ENCODE measurements at places on chromosomes 5 and 9.

DNA sequence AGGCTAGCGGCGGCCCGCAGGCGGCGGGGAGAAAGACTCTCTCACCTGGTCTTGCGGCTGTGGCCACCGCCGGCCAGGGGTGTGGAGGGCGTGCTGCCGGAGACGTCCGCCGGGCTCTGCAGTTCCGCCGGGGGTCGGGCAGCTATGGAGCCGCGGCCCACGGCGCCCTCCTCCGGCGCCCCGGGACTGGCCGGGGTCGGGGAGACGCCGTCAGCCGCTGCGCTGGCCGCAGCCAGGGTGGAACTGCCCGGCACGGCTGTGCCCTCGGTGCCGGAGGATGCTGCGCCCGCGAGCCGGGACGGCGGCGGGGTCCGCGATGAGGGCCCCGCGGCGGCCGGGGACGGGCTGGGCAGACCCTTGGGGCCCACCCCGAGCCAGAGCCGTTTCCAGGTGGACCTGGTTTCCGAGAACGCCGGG lies 253 bp downstream of the SLC12A2 start:
- DNase-seq = peak; percentile 65

- DNase-seq = no peak
These were observed 427.8 kb upstream of the C9orf72 start for GRCh38 chr9:28001096-28001495.

DNA sequence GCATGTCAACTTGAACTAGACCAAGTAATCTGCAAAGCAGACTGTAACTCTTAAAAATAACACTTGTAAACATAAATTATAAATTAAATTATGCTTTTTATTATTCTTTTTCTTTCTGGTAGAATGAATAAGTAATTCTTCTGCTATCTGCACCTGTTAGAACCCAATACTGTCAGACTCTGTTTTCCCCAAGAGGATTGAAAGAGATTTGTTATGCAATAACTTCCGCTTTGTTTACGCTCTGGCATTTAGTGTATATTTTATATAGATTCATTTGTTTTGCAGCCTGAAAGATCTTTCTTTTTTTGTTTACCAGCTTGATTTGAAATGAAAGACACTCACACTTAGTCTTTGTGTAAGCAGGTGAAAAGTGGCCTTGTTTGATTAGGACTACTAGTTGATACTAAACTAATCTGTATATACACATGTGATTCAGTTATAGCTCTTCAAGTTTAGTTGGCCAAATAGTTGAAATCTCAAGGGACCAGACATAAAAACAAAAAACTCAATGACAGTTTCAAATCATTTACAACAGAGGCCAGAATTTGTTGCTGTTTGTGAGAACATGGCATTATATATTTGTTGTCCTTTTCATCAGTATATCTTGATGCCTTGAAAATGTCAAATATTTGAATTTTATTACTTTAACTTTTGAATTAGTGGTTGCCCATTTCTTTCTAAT lies 155.8 kb downstream of the PBX3 start:
- no peak for DNase-seq

DNA sequence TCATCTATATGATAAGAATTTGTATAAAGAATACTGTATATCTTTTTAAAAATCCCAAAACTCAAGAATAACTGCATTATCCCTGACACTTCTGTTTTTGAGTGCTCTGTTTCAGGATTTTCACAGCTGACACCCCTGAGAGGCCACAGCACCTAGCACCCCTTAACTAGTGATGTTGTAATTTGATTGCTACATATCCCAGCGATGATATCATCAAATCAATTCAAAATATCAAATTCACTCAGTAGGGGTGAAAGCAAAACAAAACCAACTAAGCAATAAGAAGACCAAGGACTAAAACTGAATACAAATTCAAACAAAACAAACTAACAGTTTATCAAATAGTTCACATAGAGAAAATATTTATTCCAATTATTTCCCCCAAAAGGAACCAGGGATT lies 184.3 kb downstream of the MCTP1 start:
- DNase-seq = no peak

GRCh38 chr5:74685979-74686631 lies 1.1 kb downstream of the HEXB start:
- DNase-seq = no peak

DNA sequence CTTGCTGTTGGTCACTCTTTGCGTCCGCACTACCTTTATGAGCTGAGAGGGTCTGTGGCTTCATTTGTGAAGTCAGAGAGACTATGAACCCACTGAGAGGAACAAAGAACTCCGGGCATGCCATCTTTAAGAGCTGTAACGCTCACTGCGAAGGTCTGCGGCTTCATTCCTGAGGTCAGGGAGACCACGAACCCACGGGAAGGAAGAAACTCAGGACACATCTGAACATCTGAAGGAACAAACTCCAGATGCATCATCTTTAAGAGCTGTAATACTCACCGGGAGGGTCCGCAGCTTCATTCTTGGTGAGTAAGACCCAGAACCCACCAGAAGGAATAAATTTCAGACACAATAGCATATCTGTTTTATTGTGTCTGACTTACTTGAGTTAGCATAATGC lies 19.2 kb downstream of the GCNT1 start:
- no peak for DNase-seq

DNA sequence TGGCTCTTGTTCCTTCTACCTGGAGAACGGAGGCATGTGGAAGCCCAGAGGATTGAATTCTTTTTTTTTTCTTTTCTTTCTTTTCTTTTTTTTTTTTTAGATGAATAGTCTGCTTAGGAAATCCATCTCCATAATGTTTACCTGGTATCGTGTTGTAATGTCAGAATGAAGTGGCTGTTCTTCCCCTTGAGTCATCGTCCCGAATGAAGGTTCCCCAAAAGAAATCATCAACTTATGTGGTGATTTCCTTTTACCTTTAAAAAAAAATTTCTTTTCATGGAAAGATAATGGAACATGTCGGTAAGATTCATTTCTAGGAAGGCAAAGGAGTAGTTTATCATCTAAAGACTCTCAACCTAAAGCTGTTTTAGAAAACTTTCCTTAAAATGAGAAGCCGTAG lies 59.7 kb downstream of the DOCK8 start:
- no peak for DNase-seq

DNA sequence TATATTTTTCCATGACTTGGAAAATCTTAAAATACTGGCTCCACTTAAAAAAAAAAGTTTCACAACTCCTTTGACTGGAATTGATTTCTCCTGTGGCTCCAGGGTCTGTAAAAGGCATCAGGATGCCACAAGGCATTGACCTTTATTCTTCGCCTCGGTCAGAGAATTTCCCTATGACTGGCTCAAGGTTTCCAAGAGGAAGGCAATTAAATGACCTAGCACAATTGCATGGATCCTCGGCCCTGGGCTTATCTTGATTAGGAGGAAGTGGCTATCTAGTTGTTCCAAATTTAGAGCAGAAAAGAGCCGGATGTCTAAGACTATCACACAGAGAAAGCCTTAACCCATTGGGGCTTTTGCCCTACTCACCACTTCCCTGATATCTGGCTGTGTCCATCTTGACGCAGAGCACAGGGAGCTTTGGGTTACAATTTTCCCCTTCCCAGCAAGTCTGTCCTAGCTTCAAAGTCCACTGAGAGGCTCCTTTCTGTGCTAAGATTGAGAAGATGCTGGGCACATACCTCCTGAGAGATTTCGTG lies 56.9 kb upstream of the COL15A1 start:
- no peak for DNase-seq

GRCh38 chr5:74596927-74597326 lies 43.6 kb downstream of the ENC1 start:
- peak; percentile 16 for DNase-seq

DNA sequence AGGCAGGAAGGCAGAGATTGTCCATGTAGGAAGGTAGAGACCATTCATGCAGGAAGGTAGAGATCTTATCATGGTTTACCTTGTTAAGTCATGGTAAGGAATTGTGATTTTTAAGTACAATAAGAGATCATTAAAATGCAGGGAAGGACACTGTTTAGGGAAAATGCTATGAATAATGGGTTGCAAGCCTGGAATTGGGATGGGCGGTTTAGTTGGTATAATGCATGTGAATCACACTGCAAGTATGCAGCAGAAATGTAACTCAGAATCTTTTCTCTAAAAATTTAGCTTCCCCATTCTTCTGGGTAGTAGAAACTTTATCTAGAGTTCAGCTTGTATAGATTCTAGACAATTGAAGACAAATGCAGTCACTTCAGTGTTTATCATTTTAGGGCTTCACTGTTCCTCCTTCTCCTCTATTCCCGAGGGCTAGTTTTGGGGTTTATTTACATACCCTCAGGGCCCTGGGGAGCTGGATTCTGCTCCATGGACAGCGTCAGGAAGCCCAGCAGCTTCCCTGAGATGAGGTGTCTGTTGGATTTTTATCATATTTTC lies 212.0 kb downstream of the SREK1 start:
- no peak for DNase-seq
